A549 treated with ZK216348 at 1 μM for 4 hours (cell line): ENCODE measurements at places on chromosomes 11 and 22. TPM values are rescaled to one million over a fixed set of nuclear protein-coding genes. Genes with fewer than 3 reads are reported as not detected.

TTC36 gene
- total RNA-seq: not detected in 5 replicates

MS4A15 gene
- not detected in 5 replicates for total RNA-seq

UBQLNL gene
- total RNA-seq: 0.09 TPM in 1 of 5 replicates, not detected in the others

TMEM132A gene
- 78.7 to 153 TPM (median 149 TPM) in 5 replicates for total RNA-seq

UPK3A gene
- total RNA-seq: not detected in 5 replicates

BRSK2 gene
- 6.5 to 7.9 TPM (median 6.9 TPM) in 5 replicates for total RNA-seq

MB gene
- total RNA-seq: 5.5 to 9.1 TPM (median 7.8 TPM) in 5 replicates

SMIM38 gene
- 0.09 to 0.16 TPM in 2 of 5 replicates, not detected in the others for total RNA-seq

GAL3ST3 gene
- total RNA-seq: not detected in 5 replicates

NLRP6 gene
- not detected in 5 replicates for total RNA-seq

POLA2 gene
- 13.8 to 24.5 TPM (median 18.0 TPM) in 5 replicates for total RNA-seq

OR8D4 gene
- not detected in 5 replicates for total RNA-seq

CTSF gene
- 27.1 to 40.9 TPM (median 32.9 TPM) in 5 replicates for total RNA-seq

GVQW3 gene
- 0.28 to 1.5 TPM (median 1.1 TPM) in 5 replicates for total RNA-seq

CCDC116 gene
- total RNA-seq: not detected in 5 replicates

PRRG4 gene
- 0.66 to 1.4 TPM (median 1.0 TPM) in 5 replicates for total RNA-seq

RAG2 gene
- total RNA-seq: not detected in 5 replicates

SYT12 gene
- 13.3 to 22.9 TPM (median 17.8 TPM) in 5 replicates for total RNA-seq
